ENCODE measurements at places on chromosomes 3 and 15.

DNA sequence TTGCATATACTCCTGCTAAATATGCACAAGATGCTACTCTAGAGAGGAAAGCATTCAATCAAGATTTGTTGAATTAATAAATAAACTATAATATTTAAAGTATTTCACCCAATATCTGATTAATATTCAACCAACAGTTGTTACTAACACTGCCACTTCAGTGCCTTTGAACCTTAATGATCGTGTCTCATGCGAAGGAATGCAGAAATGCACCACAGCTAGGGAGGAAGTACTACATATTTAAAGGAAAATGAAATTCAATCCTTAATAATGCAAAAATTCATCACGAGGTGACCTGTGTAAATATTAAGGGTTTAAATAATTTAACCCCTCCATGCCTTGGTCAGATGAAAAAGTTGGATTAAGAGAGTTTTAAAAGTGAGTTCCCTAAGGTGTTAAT, 114.2 kb upstream of the DAZL start:
- DNase-seq, result no peak

DNA sequence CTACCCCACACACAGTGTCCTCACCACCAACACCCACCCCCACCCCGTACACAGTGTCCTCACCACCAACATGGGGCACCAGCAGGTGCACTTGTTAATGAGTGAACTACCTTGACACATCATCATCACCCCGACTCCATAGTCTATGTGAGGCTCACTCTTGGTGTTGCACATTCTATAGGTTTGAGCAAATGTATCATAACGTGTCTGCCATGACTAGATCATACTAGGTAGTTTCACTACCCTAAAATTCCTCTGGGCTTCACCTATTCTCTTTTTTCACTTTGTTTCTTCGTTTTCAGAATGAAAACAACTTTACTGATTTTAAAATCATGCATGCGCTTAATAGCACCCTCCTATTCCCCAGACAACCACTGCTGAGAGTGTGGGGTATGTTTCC, 102.6 kb upstream of the SLC6A6 start:
- DNase-seq, result no peak

DNA sequence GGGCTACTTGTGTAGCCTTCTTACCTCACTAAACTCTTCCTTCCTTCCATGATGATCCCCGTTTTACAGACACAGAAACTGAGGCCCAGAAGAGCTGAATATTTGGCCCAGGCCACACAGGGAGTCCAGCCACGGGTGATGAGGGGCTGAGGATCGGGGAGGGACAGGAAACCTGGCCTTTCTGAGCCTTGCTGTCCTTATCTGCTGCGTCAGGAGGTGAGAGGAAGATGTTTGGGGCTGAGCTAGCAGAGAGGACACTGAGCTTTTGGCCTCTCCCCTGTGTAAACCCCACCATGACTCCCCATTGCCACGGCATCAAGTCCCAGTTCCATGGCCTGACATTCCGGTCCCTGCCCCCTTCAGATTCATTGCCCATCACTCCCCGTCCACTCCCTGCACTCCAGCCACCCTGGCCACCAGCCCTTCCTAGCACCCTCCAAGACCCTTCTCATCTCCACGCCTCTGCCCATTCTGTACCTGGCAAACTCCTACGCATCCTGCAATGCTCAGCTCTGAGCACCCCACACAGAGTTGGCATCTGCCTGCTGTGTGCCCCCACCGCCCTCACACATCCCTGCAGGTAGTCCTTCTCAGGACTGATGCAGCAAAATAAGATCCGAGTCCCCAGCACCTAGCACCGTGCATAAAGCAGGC, 103.0 kb downstream of the FBLN2 start:
- no peak for DNase-seq

- DNase-seq, result peak; percentile 27
Observed at GRCh38 chr3:38834110-38834509, 18.1 kb upstream of the SCN10A start.

DNA sequence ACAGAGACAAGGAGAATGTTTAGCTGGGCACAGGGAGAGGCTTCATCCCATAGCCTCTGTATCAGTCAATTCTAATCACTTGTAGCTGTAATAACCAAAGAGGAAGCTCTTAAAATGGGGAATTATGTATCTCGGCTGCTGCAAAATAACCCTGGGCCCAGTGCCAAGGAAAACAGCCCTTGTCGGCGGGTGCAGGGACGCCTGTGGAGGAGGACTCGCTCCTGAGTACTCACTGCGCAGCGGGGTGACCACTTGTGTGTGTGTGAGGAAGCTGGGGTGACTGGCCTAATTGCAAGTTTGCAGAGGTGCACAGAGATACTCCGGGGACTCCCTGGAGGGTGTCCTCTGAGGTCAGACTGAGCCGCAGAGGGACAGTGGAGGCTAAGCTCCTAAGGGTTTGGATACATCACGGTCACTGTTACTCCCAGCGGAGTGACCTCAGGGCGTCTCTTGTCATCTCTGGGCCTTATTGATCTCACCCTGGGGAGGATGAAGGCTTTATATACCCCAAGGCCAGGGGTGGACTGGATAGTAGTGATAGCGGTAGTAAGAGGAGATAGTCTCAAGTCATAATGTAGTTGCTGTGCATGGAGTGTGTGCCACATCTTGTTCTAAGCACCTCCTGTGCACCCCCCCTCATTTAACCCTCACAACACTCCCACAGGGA, 37.2 kb downstream of the SLC6A6 start:
- no peak for DNase-seq

GRCh38 chr15:77984446-77984861, 93.1 kb downstream of the TBC1D2B start:
- DNase-seq, result no peak

GRCh38 chr3:78497021-78497420, 1270.8 kb downstream of the ROBO1 start:
- DNase-seq, result no peak

- DNase-seq, result no peak
Observed at GRCh38 chr3:44802011-44802410, 40.4 kb downstream of the KIF15 start.

DNA sequence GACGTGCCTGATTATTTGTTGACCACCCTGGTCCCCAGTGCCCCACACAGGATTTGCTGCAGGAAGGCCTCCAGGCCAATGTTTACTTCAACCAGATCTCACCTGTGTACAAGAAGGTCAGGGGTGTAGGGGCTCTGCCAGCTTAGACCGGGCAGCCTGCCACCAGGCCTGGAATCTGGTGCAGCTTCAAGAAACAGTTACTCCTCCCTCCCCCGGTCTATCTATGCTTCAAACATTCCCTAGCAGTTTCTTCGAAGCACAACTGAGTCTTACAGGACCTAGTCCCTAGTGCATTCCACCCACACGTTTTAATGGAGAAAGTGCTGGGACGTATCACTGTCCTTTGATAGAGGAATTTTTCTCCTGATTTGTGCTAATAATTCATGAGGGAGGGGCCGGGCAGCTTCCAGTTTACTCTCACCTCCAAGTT, 8.0 kb downstream of the SH3BP5 start:
- no peak for DNase-seq
